ENCODE measurements at places on chromosomes 4 and X. TPM values are rescaled to one million over a fixed set of nuclear protein-coding genes. Genes with fewer than 3 reads are reported as not detected.

GNRHR gene
- total RNA-seq: not detected

OCIAD2 gene
- total RNA-seq: 0.37 TPM

TCEAL4 gene
- total RNA-seq: 146 TPM

MAOB gene
- 2.2 TPM for total RNA-seq

FAM53A gene
- 2.9 TPM for total RNA-seq

SPIN2A gene
- not detected for total RNA-seq

SUPT20HL2 gene
- total RNA-seq: not detected

CDK16 gene
- total RNA-seq: 75.4 TPM

PPEF1 gene
- total RNA-seq: not detected

MSANTD1 gene
- total RNA-seq: 0.29 TPM

COX18 gene
- 18.4 TPM for total RNA-seq

FREM3 gene
- not detected for total RNA-seq

HTN1 gene
- not detected for total RNA-seq
